ENCODE measurements at places on chromosomes 13 and 19. TPM values are rescaled to one million over a fixed set of nuclear protein-coding genes. Genes with fewer than 3 reads are reported as not detected.

DNA sequence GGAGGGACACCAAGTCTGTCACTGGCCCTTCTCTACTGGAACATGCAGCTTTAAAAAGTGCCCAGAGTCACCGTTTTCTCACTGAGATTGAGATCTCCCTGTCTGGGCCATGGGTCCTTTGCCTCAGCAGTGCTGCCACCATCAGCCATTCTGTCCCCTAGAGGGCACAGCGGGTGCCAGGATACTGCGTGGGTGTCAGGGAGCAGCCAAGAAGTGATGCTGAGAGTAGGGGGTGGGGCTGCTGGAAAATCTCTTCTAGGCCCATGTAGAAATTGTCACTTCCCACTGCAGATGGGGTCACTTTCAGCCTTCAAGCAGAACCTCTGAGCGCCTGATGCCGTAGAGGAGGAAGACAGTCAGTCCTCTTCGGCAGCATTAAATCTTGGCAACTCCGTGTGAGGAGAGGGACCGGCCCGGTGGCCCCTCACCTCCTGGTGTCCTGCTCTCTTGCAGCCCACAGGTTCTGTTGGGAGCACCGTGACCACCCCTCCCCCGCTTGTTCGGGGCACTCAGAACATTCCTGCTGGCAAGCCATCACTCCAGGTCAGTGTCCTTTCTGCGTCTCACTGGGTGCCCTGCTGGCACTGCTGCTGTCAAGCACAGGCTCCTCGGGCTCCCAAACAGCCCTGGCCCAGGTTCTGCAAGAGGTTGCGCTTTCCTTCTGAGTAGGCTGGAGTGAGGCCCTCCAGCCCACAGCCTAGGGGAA lies 21.4 kb downstream of the TSSK6 start:
- no peak for DNase-seq

DNA sequence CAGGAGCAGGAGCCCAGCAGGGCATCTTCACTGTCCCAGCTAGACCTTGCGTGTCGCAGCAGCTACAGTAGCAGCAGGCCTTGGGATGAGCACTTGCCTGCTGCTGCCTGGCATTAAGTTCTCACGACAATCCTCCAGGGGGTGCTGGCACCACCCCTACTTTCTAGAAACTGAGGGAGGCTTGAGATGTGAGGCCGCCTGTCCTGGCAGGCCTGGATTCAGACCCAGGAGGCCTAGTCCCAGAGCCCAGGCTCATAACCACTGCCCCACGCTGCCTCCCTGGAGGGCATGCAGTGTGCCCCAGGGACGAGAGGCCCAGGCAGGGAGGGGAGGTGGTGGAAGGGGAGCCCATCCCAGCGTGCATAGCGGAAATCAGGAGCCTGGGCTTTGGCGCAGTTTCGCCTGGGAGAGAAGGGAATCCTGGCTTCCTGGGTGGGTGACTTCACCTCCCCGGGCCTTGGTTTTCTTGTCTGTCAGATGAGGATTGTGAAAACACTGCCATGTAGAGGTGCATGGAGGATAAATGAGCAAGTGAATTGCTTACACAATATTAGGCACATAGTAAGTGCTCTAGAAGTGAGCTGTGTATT lies 26.1 kb downstream of the PPP5C start:
- no peak for DNase-seq

GRCh38 chr19:47280183-47280797 lies 5.6 kb downstream of the INAFM1 start:
- DNase-seq, result peak; percentile 40

GRCh38 chr13:96771486-96772367 lies 222.5 kb downstream of the OXGR1 start:
- DNase-seq, result no peak

The FFAR1 gene
- polyA plus RNA-seq, result 0.26 TPM

The PSG2 gene
- not detected for polyA plus RNA-seq

DNA sequence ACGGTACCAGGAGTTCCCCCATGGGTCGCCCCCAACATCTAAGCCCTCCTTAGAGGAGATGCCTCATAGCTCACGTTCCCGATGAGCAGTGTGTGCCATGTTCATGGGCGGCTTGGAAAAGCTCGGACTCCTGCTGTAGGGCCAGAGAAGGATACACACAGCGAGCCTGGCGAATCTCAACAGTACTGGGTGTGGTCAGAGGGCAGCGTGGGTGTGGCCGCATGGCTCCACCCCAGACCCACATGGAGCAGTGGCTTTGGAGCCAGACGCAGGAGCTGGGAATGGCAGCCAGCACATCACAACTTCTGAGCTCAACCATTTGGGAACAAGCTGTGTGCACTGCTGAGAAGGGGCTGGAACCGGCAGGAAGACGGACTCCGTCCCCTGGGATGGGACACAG lies 15.6 kb downstream of the CAPS start:
- no peak for DNase-seq

DNA sequence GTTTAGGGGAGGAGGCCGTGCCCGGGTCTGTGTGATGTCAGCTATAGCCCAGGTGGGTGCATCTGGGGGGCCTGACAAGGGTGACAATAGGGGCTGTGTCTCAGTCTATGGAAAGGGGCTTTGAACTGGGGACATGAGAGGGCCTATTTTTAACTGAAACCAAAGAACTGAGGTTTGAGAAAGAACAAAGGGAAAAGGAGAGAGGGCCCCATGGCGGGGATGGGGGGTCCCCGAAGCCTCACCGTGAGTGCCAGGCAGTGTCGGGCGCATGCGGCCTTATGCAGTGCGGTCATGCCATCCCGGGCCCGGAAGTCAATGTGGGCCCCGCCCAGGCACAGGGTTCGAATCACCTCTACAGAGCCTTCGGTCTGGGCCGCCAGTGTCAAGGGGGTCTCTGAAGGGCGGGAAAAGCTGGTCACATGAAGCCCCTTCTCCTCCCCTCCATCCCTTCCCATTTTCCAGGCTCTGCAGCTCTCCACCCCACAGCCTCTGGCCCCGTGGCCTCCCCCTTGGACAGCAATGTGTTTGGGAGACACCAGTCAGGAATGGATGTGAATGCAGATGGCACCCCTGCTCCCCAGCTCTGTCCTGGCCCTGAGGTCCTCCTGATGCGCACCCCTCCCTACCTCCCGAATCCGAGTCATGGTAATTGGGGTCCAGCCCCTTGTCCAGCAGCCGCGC lies 5.9 kb downstream of the SHANK1 start:
- no peak for DNase-seq

- no peak for DNase-seq
Measured at GRCh38 chr13:21118180-21118579, 56.8 kb upstream of the LATS2 start.

The GIPR gene
- polyA plus RNA-seq, result 0.50 TPM

GRCh38 chr13:100334214-100334613 lies 245.3 kb downstream of the PCCA start:
- DNase-seq, result no peak

GRCh38 chr13:46866150-46866549 lies 30.7 kb downstream of the HTR2A start:
- DNase-seq, result no peak

GRCh38 chr19:33129901-33130300 lies 2.0 kb upstream of the WDR88 start:
- no peak for DNase-seq

GRCh38 chr13:110155072-110155471 lies 151.9 kb downstream of the COL4A1 start:
- no peak for DNase-seq

The ZNF723 gene
- polyA plus RNA-seq, result 3.6 TPM

DNA sequence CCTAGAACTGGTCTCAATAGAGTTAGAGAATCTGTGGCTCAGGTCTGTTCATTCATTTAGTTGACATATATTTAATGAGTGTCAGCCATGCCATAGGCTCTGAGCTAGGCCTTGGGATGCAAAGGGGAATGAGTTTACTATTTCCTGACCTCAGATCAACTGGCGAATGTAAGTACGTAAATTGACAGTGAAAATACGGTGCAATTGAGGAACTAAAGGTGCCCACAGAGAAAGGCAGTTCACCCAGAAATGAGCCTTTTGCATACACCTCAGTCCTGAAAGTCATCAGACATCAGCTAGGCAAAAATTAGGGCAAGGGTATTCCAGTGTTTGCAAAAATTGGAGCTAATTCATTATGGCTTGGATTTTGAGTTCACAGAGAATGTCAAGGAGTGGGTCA lies 20.6 kb upstream of the UPF3A start:
- no peak for DNase-seq

GRCh38 chr13:106916329-106916976 lies 348.5 kb upstream of the ARGLU1 start:
- DNase-seq, result no peak

The DAND5 gene
- 0.16 TPM for polyA plus RNA-seq

GRCh38 chr13:94864474-94864873 lies 152.1 kb upstream of the SOX21 start:
- no peak for DNase-seq

The SHC2 gene
- polyA plus RNA-seq, result 26.7 TPM

The KLC3 gene
- polyA plus RNA-seq, result 6.4 TPM

DNA sequence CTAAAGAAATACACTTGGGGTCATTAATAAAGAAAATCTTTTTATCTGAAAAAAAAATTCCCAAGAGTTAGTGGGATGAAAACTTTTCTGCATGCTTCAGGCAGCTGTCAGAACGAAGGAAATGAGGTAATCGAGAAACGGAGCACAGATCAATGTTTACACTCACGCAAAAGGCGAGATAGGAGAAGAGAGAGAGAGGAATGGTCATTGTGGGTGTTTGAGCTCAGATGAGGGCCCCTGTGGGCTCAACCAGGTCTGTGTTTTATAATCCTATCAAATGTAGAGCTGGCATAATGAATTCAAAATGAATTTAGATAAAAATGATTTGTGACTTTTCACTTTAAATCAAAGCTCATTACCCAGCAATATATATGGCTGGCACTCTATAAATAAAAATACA lies 6.3 kb upstream of the RXFP2 start:
- DNase-seq, result no peak

- DNase-seq, result peak; percentile 92
Measured at GRCh38 chr19:47226426-47227351, 4.3 kb downstream of the BBC3 start.

The MYO1F gene
- polyA plus RNA-seq, result 5.9 TPM

The FCER2 gene
- 1.1 TPM for polyA plus RNA-seq

DNA sequence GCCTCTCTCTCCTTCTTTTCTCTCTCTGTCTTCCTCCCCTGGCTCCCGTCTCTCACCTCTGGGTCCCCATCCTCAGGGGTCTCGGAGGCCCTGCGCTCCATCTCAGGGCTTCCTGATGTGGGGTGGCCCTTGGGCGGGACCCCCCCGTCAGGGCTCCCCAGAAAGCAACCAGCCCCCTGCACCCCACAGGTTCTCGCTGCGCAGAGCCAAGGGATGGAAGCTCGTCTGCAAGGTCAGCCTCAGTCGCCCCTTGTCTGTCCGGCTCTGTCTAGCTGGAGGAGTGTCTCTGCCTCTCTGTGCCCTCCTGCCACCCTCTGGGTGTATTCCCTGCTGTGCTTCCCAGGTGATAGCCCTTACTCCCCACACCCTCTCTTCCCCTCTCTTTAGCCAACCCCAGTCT lies at the start of gene SBK3:
TSS of gene SBK3 (minus strand) at position 101 of the 400 bp plus-strand sequence. CDS start at position 101, 0 bp downstream.
- no peak for DNase-seq

The STK11 gene
- 197 TPM for polyA plus RNA-seq

GRCh38 chr13:45207319-45207718 lies 6.5 kb upstream of the KCTD4 start:
- no peak for DNase-seq

The CAPS gene
- polyA plus RNA-seq, result 20.9 TPM

DNA sequence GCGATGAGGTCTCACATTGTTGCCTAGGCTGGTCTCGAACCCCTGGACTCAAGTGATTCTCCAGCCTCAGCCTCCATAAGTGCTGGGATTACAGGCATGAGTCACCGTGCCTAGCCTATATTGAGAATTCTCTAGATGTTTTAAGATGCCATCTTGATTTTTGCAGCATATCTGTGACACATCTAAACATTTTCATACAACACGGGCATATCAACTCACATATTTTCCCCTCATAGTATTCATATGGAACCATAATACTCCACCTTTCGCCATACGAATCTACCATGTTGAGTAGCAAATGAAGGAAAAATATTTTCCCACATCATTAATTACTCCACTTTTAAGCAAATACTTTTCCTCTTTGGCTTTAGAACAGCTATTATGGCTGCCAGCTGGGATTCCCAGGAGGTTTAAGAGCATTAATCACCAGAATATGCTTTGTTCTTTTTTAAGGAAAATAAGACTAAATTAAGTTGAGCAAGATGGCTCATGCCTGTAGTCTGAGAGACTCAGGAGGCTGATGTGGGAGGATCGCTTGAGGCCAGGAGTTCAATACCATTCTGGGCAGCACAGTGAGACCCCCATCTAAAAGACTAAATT lies 56.9 kb upstream of the GTF2F2 start:
- no peak for DNase-seq

DNA sequence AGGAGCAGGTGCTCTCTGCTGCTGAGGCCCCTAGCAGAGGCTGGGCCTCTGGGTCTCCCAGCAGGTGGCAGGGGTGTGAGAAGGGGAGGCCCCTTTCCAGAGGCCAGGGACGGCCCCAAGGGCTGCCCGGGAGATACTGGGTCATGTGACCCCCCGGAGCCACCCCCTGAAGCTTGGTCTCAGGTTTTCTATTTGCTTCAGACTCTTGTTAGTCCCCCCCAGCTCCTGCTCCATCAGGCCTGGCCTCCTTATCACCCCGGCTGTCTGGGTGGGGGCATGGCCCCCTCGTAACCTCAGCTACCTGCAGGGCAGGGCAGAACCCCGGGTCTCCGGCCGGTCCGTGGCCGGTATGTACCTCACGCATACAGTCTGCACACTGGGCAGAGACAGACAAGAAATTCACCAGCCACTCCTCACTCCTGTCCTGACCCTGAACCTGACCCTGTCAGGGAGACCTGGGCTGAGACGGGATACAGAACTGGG lies 13.2 kb upstream of the TCF3 start:
- DNase-seq, result no peak

DNA sequence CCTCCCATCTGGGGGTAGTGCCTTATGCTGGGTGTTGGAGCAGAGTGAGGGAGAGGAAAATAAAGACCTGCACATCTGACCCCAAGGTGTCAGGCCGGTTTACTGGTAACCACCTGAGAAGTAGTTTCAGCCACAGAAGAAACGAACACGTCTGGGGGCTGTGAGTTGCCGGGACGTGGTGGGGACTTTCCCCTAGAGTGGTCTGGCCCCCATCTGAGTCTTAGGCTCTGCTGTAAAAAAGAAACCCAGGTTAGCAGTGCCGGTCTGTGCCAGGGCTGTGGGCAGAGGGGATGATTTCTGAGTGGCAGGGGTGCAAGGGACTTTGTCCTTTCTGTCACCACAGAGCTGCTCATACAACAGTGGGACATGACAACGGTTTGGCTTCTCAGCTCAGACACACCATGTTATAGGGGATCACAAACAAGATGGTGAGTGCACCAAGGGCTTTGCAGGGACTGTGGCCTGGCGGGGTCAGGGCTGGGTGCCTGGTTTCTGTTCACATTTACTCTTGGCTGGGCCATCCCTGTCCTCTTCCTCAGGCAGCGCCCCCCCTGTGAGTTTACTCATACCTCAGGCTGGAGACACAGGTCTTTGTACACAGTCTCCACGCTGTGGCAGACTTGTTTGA lies 9.0 kb downstream of the GCDH start:
- no peak for DNase-seq

DNA sequence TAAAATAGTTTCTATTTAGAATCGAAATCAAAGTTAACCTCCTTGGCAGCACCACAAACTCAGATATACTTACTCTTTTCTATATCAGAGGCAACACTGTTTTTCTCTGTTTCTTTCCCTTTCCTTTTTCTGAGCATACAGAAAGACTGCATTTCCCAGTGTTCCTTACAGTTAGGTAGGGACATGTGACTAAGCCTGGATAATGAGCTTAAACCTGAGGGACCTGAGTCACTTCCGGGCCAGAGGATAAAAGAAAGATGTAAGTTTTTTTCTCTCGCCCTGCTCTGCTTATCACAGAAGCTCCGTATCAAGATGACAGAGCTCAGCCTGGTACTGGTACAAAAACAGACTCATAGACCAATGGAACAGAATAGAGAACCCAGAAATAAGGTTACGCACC lies 531.9 kb downstream of the KLF12 start:
- no peak for DNase-seq

GRCh38 chr13:95209109-95209508 lies 92.1 kb downstream of the ABCC4 start:
- no peak for DNase-seq

The OSCAR gene
- polyA plus RNA-seq, result 1.7 TPM

Data from testis (tissue), 5 donors.